ENCODE measurements at places on chromosomes 6 and 20.

GRCh38 chr20:31815408-31816188 is 3.6 kb upstream of the MYLK2 start:
- no peak for DNase-seq

DNA sequence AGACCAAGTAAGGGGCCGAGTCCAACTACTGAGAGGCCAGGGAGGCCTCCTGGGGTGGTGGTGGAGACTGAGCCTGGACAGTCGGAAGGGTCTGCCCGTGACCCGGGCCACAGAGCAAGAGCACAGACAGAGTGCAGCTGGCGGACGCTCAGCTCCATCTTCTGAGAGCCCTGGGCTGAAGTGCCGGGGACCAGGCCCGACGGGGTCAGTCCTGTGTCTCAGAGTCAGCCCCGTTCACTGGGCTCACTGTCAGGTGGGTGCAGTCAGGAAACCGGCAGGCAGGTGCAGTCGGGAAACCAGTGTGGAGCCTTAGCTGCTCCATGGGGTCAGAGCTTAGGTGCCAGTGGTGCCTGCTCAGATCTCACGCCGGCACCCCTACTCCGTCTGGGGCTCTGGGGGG is 76.5 kb downstream of the WDR27 start:
- DNase-seq = no peak

DNA sequence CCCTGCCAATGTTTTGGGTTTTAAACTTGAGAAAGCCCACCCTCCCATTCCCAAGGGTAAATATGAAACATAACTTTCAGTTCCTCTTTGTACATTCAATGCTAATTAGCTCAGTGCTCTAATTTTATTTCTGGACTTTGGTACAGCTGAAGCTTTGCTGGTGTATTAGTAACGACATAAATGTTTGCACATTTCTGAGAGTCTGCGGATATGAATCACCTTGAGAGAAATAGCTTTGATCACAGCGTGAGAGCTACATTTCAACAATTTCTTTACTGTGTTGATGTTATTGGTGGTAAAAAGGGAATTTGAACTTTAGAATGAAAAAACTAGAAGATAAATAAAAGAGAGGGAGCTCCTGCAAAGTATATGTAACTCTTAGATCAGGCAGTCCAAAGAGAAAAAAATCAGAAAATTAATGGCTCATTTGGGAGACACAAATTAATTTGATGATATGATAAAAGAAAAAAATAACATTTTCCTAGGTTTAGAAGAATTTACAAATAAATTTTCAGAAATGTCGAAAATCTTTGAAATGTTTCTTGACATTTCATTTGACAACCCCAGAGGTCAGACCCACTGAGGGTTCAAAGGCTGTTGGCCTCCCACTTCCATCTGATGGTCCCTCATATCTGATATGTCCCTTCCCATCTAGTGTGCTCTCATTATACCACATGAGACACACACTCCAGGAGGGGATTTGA is 38.5 kb upstream of the CAP2 start:
- DNase-seq = no peak

- DNase-seq = no peak
Measured at GRCh38 chr6:131652472-131652871, 15.4 kb downstream of the ENPP3 start.

DNA sequence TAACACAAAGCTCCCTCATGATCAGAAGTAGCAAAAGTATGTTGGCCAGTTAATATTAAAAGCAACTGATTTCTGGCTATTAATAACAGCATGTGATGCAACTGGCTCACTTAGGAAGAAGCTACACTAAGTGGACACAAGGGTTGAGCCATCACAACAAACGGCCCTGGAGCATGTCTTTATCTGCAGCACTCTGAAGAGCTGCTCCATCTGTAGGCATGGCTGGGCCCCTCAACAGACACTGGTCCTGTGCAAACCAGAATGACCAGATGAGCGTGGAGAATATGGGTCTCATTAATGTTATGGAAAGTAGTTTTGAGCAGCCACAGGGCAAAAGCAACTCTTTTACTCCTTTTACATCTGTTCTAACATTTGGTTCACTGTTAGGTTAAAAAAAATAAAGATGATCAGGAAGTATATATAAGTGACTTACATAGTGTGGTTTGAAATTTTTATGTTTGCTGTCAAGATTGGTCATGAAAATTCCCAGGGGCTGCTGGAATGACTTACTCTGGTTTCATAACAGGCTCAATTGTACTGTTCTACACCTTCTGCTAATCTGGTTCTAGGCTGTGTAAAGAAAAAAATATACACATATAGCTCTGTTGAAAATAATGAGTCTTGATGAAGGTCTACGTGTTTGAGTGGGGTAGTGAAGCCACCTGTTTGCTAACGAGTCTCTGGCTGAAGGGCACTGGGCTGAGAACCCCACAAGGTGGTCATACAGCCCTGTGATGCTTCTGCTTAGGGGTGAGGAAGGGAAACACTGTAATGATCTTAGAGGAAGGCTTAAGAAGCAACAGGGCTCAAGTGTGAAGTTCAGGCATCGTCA is 58.1 kb downstream of the INSM1 start:
- DNase-seq = no peak

GRCh38 chr6:1162367-1163275 is 149.3 kb upstream of the FOXQ1 start:
- DNase-seq = no peak

DNA sequence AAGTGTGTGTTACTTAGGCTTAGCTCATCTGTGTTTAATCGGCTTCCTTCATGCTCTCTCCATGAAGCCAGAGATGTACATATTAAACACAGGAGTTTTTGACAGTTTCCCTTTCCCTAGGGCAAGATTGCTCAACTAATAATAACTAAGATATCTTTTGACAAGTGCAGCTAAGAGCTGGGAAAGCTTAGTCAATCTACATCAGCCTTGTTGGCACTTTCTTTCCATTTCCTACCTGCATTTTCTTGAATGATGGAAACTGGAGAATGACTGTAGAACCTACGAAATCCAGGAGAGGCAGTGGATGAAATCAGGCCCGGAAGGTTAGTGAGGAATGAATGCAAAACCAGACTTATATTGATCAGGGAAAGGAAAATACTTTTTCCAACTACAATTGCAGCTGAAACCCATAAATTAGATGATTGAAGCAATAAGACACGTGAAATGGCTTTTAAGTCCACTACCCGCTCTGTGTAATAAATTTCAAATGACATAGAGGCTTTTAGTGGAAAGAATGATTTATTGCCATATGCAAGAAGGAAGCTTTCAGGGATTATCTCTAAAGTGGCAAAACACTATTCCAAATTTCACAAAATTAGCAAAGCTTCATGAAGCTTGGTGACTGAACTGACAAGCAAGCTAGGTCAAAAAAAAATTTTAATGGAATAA is 237.2 kb upstream of the ID4 start:
- DNase-seq = no peak

DNA sequence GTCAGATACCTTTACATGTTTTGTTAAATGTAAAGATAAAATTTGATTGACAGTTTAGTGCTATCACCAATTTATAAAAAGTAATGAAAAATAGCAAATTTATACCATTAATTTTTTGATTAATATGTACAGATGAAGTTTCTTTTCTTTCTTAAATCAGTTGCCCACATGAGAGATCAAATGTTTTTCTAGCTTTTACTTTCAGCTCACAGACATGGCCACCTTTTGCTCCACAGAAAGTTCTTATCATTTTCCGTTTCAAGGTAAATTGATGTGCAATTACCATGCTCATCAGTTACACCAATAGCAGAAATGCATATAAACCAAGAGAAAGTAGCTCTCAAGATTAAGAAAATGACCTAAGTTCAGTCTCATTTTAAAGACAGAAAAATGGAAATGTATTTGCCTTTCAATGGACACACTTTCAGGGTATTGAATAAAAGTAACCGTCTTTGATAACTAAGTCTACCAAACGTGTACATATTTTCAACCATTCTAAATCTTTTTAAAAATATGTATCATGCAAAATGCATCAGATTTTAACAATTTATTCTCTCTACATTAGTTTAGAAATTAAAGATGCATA is 16.6 kb upstream of the EXOC2 start:
- no peak for DNase-seq

DNA sequence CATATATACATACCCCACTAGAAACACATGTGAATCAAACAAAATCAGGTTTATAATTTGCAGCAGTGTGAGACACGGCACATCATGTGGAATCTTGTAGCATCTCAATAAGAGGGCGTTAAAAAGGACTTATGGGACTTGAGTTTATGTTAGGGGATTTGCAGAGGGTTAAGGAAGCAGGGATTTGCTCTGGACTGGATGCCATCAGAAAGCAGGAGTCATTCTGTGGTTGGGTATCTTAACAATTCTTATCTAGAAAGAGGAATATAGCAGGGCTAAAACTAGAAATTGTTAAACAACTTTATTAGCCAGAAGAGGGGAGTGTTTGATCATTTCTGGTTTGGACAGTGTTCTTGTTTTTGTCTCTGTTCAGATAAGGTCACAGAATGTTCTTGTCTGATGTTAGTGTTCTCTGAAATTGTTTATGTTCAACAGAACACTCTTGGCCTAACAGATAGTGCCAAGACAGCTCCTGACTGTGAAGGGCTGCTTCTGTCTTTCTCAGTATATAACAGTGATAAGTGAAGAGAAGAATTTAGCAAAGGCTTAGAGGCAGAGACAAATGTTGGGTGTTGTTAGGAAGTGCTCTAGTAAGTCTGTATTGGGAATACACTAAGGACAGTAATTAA is 39.2 kb downstream of the LIN28B start:
- DNase-seq = no peak

DNA sequence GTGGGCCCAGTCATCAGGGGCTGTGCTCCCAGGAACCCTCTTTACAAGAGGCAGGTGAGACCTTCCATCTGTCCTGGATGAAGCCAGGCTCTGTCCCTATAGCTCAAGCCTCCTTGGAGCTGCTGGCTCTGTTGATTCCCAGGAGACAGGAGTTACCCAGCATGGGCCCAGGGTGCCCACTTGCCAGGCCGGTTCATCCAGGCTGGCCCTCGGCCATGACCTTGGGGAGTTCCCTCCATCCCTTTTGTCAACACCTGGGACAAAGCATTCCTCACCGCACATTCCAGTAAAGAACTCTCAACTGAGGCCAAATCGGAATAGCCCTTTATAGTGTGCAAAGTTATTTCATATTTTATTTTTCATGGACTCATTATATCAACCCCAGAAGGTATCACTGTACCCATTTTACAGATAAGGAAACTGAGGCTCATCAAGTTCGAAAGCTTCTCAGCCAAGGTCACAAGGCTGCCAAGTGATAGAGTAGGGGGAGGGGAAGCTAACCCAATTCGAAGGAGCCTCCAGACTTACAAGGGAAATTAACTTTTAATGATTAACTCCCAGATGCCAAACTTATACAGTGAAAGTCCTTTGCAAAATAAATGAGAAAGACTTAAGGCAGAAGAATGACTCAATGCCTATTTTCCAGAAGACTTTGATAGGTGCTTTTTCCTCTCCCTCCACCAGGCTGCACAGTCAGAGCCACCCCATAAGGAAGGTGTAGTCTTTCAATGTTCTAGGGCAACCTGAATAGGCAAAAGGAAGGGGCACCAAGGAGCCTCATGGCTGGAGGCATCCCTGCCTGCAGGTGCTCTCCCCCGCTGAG is 18.5 kb downstream of the SDC4 start:
- no peak for DNase-seq

- DNase-seq = no peak
Measured at GRCh38 chr6:119308048-119308570, 41.5 kb downstream of the MAN1A1 start.

- DNase-seq = no peak
Measured at GRCh38 chr20:24691901-24692351, 222.5 kb downstream of the SYNDIG1 start.

- no peak for DNase-seq
Measured at GRCh38 chr6:25927756-25928216, 2.7 kb downstream of the SLC17A2 start.

DNA sequence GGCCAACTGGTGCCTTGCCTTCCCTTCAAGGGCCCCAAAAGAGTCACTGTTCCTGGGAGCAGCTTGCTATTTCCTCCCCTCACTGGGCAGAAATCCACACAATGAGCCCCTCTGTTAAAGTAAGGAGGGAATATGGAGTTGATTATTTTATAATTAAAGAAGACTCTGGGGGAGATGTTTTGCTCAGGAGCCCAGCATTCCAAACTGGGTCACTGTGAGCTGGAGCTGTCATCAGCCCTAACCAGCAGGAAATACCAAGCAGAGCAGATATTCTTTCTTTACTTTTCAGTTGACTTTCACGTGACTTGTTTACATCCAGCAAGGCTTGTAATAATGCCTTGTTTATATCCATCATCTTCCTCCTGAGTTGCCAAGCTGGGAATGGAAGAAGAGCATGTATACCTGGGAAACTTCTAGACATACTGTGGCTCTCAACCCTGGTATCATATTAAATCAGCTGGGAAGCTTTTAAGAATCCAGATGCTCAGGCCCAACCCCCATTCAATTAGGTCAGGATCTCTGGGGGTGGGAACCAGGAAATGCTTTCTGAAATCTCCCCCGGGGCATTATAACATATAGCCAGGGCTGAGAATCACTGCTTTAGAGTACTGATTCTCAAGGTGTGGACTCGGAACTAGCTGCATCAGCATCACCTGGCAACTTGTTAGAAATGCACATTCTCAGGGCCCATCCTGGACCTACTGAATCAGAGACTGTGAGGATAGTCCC is 175.6 kb upstream of the MYLIP start:
- no peak for DNase-seq

- no peak for DNase-seq
Measured at GRCh38 chr20:43068482-43068881, 121.2 kb downstream of the PTPRT start.

DNA sequence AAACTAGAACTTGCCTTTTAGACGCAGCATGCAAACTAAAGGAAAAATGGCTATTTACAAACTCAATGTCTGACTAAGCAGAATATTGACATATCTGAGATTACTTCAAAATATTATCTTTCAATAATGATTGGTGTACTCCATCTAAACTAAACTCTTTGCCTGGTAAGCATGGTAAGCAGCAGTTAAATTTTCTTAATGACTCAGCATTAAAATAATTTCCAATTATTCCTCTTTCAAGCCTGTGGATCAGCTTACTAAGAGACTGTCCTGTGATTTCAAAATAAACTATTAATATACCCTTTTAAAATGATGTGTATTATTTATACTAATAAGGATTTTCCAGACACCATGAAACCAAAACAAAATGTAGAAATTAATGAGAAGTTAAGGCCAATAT is 226.8 kb upstream of the THEMIS start:
- no peak for DNase-seq

- no peak for DNase-seq
Measured at GRCh38 chr20:47440857-47441773, 60.6 kb upstream of the NCOA3 start.

- no peak for DNase-seq
Measured at GRCh38 chr20:9270831-9271230, 201.9 kb downstream of the PLCB4 start.

GRCh38 chr20:17504066-17504897 is 26.9 kb downstream of the BFSP1 start:
- DNase-seq = no peak

DNA sequence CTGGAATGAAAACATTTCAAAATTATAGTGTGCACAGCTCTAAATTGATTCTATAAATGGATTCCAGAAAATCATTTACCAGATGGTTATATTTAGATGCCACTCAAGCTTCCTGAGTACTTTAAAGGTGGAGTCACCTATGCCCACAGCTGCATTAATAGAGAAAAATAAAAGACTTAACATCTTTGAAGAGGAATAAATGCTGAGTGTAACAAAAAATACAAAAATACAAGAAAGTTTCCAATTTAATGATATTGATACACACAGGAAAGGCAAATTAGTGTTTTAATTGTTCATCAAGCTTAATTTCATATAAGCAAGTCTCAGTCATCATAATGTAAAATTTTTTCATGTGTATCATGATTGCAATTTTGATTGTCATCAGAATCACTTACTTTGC is 89.5 kb upstream of the MANEA start:
- DNase-seq = no peak

Data from iPS DF 19.7 (cell line).